ENCODE measurements at places on chromosomes 6 and 20. TPM values are rescaled to one million over a fixed set of nuclear protein-coding genes. Genes with fewer than 3 reads are reported as not detected.

- no peak for DNase-seq
Observed at GRCh38 chr6:21264288-21265033, 329.1 kb upstream of the SOX4 start.

DNA sequence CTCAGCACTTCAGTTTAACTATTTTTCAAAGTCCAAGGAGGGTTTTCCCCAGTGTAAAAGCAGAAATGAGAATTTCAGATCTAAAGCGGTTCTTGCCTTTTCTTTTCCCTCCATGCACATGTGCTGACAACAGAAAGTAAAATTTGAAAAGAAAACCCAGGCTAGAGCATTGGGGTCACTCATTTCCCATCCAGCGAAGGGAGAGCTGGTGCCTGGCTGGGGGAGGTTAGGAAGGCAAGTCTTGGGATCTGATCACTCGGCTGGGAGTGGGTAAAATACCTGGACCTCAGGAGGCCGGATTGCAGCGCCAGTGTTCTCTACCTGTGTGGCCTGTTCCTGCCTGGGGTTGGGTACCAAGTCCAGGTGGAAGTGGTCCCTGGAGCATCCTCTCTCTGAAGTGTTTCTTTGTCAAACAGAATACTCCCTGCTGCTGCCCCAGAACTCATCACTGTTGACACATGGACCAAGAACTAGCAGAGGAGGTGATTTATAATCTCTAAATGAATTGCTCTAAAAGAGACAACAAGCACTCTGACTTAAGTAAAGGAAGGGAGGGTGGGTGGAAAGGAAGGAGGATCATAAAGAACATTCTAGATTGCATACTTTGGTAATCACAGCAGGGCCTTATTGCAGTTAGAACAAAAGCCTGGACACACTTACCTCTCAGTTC, 136.0 kb downstream of the MTHFD1L start:
- DNase-seq: no peak

Gene PLCB1
- polyA plus RNA-seq: 16.4 TPM

- peak; percentile 6 for DNase-seq
Observed at GRCh38 chr20:36344517-36345132, 38.5 kb downstream of the DLGAP4 start.

DNA sequence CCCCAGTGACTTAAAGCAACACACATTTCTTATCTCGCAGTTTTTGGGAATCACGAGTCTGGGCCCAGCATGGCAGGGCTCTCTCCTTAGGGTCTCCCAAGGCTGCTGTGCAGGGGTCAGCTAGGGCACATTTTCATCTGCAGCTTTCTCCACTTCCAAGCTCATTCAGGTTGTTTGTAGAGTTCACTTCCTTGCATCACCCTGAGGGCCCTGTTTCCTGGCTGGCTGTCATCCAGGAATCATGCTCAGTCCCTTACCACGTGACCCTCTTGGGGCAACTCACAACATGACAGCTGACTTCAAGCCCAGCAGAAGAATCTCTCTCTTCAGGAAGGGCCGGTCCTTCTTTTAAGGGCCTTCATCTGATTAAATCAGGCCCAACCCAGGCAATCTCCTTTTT, 21.3 kb downstream of the SNAP25 start:
- no peak for DNase-seq

DNA sequence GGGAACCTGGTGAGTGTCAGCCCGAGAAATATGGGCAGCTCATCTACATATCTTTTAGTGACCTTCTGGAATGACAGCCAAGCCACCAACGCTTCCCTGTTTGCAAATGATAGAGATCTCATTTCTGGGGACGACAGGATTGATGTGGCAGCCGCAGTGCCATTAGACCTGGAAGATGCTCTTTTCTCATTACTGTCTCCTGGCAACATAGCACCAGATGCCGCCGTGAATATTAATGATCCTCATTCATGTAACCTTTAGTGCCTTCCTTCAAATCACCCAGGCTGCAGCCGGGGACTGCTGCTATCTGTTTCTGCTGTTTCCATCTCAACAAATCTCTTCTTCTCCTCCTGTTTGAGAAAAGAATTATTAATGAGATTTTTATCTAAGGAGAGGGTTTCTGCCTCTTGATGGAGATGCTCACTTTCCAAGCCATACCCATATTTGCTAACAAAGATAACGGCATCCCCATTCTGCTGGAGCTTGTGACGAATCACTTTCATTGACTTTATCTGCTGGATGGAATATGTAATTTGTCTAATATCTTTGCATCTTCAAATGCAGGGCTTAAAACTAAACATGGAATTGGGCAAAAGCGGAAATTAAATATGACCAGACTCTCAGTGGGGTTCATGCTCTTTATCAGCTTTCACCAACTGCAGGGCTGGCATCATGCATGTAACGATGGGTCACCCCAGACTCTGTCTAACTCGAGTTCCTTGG, 74.8 kb upstream of the KIF16B start:
- DNase-seq: no peak

- no peak for DNase-seq
Observed at GRCh38 chr20:46827718-46828458, 66.8 kb upstream of the EYA2 start.

Gene SRMS
- polyA plus RNA-seq: not detected

GRCh38 chr6:159935633-159936032, 33.2 kb upstream of the IGF2R start:
- no peak for DNase-seq

Gene NRN1
- not detected for polyA plus RNA-seq

Data from AG04450 (cell line).